ENCODE measurements at places on chromosomes 1 and 21.

GRCh38 chr1:53069265-53069662 is 7.3 kb downstream of the PODN start:
- DNase-seq: no peak

- no peak for DNase-seq
Measured at GRCh38 chr1:88376421-88376820, 307.7 kb upstream of the PKN2 start.

GRCh38 chr1:12003762-12004161 is 15.5 kb upstream of the MIIP start:
- DNase-seq: no peak

DNA sequence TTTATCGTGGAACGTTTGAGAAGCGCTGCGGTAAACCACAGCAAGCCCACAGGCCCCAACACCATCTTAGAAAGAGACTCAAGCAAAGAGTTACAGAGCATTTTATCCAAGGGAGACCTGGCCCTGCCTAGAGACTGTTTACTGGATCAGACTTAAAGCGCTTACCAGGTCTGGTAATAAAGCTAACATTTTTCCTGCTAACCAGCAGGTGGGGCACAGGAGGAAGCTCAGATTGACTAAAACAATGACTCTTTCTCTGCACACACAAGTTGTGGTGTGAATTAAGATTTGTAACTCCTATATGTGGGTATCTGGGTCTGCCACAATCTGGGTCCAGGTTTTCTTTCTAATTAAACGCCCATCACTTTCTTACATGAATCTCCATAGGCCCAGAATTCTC is 136.5 kb upstream of the ETS2 start:
- DNase-seq: no peak

DNA sequence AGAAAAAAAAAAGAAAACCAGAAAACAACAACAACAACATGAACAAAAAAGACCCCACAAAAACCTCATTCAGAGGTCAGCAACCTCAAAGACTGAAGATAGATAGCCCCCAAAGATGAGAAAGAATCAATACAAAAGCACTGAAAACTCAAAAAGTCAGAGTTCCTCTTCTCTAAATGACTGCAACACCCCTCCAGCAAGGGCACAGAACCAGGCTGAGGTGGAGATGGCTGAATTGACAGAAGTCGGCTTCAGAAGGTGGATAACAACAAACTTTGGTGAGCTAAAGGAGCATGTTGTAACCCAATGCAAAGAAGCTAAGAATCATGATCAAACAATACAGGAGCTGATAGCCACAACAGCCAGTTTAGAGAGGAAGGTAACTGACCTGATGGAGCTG is 17.0 kb downstream of the RAB3GAP2 start:
- DNase-seq: no peak

Data from heart right ventricle (tissue), 16 donors.